ENCODE measurements at places on chromosomes 6 and 20.

DNA sequence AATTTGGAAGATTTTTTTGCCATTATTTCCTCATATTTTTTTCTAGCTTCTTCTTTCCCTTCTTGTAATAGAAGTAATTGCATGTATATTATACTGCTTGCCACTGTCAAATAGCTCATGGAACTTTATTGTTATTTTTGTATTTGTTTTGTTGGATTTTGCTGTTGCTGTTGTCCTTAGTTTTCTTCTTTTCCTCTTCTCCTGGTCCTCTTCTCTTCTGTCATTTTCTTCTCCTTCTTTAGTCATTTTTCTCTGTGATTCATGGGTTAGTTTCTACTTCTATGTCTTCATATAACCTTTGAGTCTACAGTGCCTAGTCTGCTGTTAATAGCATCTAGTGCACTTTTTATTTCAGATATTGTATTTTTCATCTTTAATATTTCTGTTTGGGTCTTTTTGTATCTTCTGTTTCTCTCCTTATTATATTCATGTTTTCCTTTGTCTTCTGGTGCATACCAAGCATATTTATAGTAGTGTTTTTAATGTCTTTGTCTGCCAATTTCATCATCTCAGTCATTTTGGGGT is 226.2 kb downstream of the HIVEP2 start:
- DNase-seq: no peak

GRCh38 chr6:125094563-125094962 is 59.0 kb upstream of the TPD52L1 start:
- DNase-seq: no peak

DNA sequence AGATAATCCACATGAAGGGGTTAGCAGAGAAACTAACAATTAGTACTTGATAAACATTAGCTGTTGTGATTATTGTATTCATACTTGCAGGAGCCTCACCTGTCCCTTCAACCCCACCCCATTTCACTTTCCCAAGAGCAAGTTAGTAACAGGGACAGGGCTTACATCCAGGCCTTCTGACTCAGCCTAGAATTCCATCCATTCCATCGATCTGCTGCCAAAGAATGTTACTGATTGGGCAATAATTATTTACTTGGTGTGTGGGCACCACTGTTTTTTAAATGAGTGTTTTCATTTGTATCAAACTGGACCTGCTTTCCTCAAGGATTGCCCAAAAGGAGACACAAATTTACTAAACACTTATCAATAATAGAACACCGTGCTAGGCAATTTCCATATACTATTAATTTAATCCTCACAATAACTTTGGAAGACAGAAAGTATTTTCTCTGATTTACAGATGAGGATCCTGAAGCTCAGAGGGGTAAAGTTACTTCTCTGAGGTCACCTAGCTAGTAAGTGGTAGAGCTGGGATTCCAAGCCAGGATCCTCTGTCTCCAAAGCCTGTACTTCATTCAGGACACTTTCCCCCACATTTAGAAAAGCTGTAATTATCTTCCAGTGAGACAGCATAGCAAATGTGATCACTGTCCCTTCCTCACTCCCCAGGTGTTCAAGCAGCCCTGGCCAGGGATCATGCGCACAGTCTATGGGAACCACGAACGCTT is 32.8 kb downstream of the GSS start:
- no peak for DNase-seq

GRCh38 chr20:18738055-18738454 is 75.5 kb upstream of the SCP2D1 start:
- no peak for DNase-seq

- DNase-seq: no peak
These were observed 116.5 kb upstream of the LAMP5 start for GRCh38 chr20:9397928-9398327.

GRCh38 chr20:14632906-14633305 is 295.5 kb upstream of the FLRT3 start:
- DNase-seq: no peak

GRCh38 chr20:53751620-53752318 is 158.1 kb upstream of the ZNF217 start:
- DNase-seq: no peak

- DNase-seq: no peak
These were observed 4.2 kb upstream of the GPR31 start for GRCh38 chr6:167161851-167162467.

DNA sequence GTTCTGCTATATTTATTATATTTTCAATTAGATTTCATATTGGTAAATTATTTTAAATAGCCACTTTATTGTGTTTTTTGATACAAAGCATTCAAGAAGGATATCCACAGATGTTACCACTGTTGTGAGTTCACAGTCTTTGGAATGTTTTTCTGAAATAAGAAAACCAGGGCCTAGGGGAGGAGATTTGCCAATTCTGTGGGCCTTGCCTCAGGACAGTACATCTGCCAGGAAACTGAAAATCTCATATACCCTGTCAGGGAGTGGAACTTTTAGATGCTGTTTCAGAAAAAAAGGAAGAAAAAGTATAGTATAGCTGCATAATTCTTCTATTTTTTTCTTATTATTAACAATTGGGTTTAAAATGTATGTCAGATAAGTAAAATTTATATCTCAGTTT is 995.9 kb upstream of the ADGRB3 start:
- DNase-seq: no peak

DNA sequence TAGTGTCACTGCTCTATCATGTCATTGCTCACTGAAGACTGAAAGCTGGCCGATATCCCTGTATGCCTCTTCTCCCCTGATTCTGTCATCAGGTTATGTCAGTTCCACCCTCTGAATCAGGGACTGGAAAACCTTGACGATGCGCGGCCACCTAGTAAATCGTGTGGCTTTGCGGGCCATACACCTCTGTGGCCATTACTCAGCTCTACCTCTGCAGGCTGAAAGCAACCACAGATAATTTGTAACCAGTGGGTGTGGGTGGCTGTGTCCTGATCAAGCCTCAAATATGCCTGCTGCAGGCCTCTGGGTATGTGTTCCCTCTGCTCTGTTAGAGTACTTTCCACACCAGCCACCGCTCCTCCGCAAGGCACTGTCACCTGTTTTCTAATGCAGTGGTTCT is 105.2 kb downstream of the GMPR start:
- no peak for DNase-seq

DNA sequence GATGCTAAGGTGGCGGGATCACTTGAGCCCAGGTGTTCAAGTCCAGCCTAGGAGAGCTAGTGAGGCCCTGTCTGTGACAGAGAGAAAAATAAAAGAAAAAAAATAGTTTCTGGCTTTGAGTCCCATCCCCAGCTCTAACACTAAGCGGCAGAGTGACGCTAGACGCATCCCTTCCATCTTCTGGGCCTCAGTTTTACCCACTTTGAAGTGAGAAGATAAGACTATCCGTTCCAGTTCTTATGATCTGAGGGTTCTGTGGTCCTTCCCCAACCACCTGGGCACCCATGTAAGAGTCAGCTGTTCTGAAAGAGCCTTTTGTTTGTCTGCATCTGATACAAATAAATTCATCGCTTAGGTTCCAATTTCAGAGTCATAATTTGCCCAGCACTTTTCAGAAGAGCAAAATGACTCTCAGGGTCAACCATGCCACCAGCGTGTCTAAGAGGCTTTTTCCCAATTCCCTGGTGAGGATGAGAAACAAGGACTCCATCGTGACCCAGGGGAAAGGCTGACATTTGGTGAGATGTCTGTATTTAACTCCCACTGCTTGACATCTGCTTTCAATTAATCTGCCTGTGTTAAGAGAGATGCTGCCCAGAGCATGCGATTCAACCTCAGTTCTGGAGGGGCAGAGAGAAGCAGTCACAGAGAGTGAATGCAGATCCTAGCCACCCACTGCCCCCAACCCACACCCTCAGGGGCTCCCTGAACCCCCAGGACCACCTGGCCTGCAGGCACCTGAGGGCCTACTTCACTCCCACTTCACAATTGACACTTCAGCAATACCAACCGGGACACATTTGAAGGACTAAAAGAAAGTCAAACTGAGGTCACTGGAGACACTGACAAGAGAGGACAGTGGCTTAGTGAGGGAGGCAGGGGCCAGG is 131.6 kb upstream of the TOP1 start:
- no peak for DNase-seq

- no peak for DNase-seq
These were observed 2.6 kb upstream of the GPSM3 start for GRCh38 chr6:32194825-32195651.

GRCh38 chr20:24479106-24479505 is 9.7 kb downstream of the SYNDIG1 start:
- no peak for DNase-seq

DNA sequence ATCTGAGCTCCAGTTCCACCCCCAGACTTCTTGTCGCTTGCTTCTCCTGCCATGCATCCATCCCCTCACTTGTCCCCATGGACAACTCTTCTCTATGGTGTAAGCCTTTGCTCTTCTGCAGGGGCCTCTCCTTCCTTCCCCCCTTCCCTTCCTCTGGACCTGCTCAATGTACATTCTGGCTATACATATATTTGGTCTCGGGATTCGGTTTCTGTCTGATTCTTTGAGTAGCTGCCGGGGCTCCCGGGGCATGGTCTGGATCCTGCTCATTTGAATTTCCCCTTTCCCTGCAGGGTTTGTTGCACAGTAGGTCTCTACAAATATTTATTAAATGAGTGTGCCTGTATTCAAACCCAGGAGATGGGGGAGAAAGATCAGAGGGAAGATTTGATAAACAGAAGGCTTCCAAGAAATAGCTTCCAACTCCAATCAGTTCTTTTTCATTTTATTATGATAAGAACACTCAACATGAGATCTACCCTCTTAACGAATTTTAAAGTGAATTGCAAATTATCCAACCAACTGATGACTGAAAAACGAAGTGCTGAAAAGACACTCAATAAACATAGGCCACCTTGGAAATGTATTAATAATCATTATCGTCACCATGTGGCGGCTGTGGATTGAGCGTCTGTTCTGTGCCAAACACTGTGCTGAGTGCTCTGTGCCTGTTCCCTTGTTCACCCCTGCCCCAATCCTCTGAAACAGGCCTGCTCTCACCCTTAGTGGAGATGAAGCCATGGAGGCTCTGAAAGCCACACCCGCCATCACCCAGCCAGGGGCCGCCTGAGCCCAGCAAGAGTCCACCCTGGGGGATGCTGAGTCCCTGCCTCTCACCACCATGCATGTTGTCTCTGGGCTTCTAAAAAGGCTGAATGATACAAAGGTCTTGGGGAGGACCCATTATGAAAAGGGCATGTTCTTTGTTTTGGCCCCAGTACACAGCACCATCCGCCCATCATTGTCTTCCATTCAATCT is 34.3 kb upstream of the APCDD1L start:
- no peak for DNase-seq

GRCh38 chr20:10093087-10093591 is 58.4 kb downstream of the ANKEF1 start:
- no peak for DNase-seq

DNA sequence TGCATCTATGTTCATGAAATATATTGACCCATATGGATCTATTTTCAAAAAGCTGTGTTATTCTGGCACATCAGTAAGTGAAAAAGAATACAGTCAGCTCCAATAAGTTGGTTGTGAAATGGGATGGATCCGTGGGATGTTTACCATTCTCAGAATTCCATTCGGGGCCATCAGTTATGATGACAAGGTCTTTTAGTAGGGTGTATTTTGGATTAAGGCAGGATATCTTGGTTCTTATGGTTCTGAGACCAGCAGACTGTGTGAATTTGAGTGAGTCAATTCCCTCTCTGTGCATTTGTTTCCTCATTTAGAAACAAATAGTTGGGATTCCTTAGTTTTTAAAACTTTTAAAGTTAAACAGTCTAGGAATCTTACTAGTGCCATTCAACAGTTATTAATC is 287.4 kb downstream of the CD109 start:
- DNase-seq: no peak

DNA sequence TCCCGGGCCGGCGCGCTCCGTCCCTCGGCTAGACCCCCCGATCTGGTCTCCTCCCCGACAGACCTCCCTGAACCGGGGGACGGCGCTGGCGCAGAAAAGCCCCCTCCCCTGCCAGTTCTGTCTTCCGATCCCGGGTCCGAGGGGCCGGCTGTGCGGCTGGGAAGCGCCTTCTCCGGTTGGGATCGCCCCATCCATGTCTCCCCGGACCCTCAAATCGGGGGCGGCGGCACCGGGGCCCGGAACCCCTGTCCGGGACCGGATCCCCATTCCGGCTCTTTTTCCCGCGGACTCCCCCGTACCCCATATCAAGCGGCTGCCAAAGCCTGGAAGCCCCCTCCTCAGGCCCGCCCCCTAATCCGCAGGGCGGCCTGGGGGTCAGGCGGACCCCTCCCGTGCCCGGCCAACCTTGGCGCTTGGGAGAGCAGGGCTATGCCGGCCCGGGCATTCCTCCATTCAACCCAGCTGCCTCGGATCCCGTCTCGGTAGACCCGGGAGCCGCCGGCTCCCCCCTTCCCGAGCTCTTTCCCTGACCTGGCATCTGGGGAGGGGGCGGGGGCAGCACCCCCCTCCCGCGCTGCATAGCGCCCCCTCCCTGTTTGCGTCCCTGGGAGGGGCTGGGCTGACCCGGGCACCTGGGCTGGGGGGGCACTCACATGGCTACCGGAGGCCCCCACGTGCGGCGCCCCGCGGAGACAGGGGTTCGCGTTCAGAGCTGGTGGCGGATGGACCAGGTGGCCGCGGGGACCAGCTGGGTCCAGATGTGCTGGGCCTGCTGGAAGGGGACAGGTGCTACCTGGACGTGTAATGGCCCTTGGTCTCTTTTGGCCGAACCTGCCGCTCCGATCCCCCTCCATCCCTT is 643 bp downstream of the DLGAP4 start:
- no peak for DNase-seq

DNA sequence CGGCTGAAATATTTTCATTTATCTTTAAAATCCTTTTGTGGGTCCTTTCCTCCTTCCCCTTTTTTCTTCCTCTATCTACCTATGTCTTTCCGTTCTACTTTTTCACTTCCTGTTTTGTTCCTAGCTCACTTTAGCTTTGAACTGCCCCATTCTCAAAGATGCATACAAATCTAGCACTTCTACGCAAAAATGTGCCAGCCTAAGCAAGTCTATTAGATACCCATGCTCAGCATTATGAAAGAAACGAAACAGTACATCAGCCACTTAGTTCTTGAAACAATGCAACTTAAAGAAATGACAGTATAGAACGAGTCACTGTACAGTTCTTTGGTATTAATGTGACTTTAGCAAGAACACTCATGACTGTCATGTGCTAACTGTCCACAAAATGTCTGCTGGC is 47.3 kb upstream of the MARCKS start:
- no peak for DNase-seq

DNA sequence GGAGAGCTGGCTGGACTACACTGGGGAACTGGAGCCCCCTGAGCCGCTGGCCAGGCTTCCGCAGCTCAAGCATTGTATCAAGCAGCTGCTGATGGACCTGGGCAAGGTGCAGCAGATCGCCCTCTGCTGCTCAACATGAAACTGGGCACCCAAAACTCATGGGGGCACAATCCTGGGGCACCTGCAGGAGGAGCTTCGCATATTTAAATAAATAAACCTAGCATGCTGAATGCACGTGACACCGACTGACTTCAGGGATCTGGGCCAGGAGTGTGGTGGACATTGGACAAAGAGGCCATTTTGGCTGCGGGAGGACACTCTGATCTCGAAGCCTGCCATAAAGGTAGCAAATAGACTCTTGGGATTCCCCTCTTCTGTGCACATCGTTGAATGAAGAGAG is 6.8 kb downstream of the SCAND1 start:
- DNase-seq: peak; percentile 57

DNA sequence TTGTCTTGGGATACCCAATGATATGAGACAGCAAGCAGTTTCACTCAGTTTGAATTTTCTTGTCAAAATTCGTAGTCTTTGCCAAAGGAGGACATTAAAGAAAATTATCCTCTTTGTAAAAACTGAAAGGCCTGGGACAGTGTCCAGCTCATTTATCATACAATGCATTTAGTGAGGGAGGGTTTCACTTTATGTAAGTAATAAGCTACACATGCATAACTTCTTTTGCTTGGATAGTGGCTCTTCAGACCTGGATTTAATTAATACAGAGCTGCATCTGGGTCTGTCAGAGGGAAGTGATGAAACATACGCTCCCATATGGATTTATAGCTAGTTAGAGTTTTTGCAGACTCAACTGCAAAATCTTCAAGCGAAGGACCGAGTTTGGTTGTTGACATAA is 175.6 kb downstream of the PHACTR1 start:
- DNase-seq: no peak
